ENCODE measurements at places on chromosomes 3 and 15.

DNA sequence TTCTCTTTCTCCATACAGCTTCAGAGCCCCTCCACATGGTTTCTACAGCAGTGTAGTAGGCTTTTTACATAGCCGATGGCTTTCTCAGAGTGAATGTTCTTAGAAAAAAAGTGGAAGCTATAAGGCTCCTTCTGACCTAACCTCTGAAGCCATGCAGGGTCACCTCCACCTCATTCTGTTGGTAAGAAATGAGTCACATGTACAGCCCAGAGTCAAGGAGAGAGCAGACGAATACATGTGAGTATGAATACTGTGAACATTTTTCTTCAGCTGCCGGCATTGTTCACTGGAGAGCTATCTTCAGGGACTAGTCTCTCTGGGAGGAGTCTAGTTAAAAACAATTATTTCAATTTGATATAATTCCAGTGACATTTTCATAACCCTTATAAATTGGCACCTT, 68.2 kb upstream of the THRB start:
- no peak for DNase-seq

DNA sequence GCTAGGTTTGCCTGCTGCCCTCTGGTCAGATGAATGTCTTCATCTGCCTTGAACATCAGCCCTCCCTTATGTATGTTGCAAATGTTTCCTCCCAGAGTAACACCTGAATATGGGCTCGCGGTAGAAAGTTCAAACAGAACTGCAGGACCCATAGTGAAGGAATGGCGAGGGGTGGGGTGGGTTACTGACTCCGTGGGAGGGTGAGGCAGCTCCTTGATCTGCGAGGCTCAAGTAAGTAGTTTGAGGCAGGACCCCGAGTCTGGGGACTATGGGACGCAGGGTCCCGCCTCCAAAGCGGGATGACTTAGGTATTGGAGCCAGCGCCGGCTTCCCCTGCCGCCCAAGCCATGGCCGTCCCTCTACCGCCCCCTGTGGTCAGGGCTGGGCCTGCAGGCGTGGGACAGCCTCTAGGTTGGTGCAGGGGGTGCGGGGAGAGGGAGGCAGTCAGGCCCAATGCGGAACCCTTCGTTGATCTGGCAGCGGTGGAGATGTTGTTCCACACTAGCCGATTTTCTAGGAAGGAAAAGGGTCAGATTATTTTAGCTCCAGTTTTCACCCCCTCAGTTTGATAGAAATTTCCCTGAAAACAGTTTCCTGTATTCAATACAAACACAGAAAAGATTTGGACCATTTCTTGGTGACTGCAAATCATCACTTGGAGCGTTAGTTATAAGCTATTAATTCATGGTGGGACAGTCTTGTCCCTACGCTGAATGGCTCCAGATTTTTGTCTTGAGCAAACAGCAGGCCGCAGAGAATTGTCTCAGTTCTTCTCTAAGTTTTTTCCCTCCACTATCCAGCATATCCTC, 72.3 kb downstream of the CORO2B start:
- DNase-seq = no peak

DNA sequence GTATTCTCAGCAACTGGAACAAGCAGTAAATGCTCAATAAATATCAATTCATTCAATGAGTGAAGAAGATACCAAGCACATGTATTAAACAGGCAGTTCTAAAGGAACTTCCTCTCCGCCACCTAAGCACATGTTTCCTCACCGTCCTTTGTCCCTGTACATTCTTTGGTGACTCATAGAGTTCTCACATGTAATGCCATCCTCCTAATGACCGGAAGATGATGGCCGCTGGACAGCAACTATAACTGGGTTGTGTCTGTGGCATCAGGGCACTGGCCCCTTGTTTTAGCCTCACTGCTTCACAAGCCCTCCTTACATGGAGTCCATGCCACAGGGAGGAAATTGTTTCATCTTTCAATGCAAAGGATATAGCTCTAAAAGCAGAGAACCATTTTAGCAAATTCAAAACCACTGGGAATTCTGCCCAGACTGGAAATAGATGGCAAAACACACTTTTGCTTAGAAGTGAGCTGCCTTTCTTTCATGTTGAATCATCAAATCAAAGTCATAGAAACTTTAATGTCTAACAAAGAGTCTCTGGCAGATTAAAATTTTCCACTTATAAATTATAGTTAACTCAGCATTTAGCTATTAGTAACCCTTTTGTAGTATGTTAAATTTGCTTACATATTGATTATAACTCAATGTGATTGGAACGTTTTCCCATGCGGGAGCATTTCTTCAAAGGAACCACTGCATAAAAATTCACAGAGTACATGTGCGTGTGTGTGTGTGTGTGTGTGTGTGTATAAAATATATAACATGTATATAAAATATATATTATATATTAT, 74.1 kb downstream of the GAP43 start:
- no peak for DNase-seq

DNA sequence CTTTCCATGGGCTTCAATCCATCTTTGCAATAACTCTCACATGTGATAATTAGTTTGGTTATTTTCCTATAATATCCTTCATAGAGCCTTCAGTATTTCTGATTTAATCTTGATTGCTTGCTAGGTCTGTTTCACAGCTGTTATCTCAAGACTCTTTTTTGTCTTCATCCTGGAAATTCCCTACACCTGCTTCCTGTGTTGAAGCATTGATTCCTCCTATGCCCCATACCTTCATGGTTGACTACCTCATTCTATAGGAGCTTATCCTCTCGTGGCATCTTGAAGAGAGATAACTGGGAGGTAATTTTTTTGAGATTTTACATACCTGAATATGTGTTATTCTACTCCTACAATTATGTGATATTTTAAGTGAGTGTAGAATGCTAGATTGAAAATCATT, 26.7 kb downstream of the PIK3CA start:
- no peak for DNase-seq

- DNase-seq = no peak
Observed at GRCh38 chr3:135706758-135707375, 258.7 kb upstream of the PPP2R3A start.

- no peak for DNase-seq
Observed at GRCh38 chr3:38347421-38348200, 1.0 kb downstream of the XYLB start.

GRCh38 chr3:127473244-127474024, 117.1 kb downstream of the TPRA1 start:
- DNase-seq = no peak

- no peak for DNase-seq
Observed at GRCh38 chr15:50487287-50487686, 59.2 kb downstream of the USP50 start.

DNA sequence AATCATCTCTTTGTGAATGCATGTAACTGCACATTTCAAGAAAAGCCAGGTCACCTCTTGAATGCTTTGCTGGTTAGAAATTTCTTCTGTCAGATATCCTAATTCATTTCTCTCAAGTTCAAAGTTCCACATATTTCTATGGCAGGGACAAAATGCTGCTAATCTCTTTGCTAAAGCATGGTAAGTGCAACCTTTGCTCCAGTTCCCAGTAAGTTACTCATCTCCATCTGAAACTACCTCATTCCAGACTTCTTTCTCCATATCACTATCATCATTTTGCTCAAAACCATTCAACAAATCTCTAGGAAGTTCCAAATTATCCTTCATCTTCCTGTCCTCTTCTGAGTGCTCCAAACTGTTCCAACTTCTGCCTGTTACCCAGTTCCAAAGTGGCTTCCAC, 230.6 kb downstream of the ZMAT3 start:
- DNase-seq = no peak
